Stimulated activated CD4-positive, alpha-beta T cell treated with anti-CD3 and anti-CD28 coated beads, Interleukin-15, amount 100 ng/mL, for 1 hour (primary cell): ENCODE measurements at places on chromosomes 6 and 20.

- DNase-seq, result no peak
Observed at GRCh38 chr6:26318459-26319404, 46.3 kb upstream of the BTN3A2 start.

DNA sequence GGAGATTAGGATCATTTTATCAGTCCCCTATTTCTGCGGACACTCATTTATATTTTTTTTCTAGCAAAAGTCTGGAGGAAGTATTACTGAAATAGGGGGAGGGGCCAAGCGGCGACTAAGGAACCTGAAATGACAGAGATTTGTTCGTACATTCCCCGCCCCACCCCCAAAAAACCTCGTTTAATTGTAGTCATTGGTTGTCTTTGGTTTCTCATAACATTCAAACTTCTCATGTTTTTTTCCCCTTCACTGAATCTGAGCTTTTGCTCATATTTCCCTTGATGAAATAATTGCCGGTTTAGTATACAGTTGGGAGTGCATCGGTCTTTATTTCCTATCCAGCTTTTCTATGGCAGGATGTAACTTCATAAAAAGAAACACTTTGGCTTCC lies 768 bp upstream of the FYN start:
- DNase-seq, result peak; percentile 36

DNA sequence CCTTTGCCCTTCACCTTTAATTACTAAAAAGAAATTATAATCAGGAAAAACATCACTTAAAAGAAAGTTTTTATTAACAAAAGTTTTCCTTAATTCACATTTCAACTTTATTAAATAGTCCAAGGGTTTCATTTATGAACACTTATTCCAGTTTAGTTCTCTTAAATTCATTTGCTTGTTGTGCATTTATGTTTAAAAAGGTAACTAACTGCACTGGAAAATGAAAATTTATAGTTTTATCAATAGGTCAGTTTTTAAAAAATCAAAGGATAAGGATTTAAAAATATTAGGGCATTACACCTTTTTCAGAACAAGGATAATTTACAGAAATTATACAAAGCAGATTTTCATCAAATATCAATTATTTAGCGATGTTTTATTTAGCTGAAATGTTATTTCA lies 958 bp upstream of the ATP5F1E start:
- DNase-seq, result no peak

GRCh38 chr6:79544299-79544927 lies 7.2 kb upstream of the LCA5 start:
- no peak for DNase-seq

- no peak for DNase-seq
Observed at GRCh38 chr20:63747622-63748069, 8.1 kb downstream of the SLC2A4RG start.

DNA sequence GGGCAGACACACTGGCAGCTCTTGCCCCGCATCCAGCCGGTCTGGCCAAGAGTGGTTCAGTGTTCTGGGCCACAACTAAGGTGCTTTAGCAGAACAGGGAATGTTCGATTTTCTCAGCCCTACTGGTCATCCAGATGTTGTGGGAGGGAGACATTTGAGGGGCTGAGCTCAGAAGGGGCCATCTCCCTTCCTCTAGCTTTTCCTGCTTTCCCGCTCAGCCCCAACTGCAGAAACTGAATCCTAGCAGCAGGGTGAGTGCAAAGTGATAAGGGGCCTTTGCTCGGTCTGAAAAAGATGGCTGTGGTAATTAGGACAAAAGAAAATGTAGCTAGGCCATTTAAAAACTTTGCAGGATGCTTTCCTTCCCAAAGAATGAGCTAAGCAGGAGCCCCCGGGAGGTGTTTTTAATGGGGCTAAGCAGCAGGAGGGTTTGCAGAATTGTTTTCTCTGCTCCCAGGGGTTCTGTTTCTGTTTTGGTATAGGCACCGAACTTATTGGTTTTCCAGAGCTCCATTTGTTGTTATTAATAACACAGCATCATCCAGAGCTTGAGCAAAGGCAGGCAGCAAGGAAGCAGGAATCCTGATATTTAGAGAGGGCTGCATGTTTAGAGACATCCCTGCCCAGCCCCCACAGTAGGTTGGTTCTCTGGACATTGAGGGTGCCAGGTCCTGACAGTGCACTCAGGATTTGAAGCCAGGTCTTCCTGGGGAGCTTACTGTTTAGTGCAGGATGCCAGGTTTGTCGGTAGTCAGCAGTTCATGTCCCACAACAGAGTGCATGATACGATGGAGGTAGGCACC lies 210.9 kb downstream of the SLC24A3 start:
- DNase-seq, result no peak

GRCh38 chr6:170307080-170307545 lies 555 bp downstream of the FAM120B start:
- no peak for DNase-seq

DNA sequence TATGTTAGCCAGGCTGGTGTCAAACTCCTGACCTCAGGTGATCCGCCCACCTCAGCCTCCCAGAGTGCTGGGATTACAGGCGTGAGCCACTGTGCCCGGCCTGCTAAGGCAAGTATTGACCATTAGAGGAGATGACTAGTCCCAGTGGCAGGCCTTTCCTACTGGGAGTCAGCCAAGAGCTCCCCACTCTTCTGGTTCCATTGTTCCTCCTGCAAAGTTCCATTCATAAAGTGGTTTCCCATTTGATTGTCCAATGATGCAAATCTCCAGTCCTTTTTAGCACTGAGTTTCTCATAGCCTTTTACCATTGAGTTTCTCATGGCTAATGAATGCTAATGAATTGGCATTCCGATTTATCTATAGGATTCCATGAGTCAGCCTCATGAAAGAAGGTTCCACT lies 148.3 kb upstream of the ESR1 start:
- DNase-seq, result no peak

GRCh38 chr20:33675136-33675959 lies 1.1 kb upstream of the NECAB3 start:
- no peak for DNase-seq

DNA sequence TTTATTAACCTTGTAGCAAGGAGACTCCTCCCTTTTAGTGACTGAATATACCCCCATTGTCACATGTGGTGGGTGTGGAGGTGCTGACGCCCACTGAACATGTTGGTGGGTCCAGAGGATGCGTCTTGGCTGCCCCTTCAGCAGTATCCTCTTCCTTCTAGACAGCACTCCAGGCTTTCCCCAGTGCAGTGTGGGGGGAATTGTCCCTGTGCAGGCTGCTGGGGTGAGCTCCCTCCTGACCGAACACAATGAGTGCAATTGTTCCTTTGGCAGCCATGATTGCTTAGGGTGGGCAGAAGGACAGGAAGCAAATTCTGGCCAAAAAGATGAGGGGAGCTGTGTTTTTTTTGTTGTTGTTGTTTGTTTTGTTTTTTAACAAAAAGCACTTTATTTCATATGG lies 209.3 kb upstream of the PDE10A start:
- no peak for DNase-seq

DNA sequence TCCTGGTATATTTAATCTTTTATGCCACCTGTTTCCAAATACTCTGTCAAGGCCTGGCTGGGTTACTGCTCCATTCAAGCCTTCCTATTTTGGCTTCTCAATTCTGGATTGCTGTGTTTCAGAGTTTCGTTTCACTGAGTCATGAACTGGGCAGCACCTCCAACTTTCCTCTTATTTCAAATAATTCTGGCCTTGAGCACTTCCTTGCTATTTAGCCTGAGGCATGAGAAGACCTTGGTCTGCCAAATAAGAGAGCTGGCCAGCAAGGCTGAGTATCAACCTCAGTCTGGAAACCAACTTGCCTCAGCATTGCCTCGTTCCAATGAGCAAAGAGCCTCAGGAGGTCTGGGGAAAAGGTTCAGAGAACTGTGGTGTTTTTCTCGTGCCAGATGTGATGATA lies 66.6 kb downstream of the TNFAIP3 start:
- no peak for DNase-seq

GRCh38 chr6:108914235-108915022 lies 66.2 kb downstream of the ARMC2 start:
- DNase-seq, result no peak

GRCh38 chr6:168314948-168315347 lies 4.6 kb downstream of the DACT2 start:
- no peak for DNase-seq

DNA sequence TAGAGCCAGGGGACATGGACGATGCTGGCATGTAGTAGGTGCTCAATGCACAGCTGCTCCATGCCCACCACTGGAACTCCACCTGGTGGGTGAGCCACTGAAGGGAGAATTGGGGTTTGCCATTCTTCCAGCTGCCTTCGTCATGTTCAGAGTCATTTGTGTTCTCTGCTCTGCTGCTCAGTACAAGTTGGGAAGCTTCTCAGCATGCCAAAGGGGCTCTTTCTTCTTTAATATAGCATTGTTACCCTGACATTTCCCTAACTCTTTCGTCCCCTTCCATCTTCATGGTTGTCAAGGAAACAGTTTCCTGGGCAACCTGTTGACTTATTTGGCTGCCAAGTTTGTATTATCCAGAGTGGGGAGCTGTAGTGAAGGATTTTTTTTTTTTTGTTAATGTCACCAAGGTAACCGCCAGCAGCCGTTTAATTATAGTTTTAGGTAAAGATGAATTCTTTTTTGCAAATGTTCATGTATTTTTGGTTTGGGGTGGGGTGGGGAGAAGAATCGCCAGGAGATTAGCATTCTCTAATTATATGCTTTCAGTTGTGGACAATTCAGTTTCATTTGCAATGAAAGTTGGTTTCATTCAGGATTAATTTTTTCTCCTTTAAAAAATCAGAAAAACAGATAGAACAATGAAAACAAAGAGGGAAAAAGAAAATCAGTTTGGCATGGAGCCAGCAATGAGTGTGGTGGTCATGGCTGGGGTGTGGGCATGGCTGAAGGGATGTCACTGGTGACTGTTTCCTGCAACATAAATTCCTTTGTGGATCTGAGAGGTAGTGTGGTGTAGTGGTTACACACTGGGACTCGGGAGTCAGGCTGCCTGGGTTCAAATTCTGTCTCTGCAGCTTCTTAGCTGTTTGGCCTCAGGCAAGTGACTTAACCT lies 73.0 kb upstream of the KCNG1 start:
- DNase-seq, result no peak

DNA sequence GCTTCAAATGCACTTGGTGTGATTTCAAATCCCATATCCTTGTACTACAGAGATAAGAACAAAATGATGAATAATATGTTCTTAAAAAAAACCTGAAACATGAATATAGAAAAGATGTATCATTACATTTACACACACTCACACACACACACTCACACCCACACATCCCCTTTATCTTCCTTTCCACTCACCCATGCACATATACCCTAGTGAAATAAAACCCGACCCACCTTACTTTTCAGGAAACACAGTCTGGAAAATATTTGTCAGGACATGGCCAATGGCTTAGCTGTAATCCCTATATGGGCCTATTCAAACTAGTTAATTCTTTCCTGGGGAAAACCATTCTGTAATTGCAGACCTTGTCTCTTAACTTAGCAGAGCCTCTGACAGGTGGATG lies 60.8 kb upstream of the EDN1 start:
- no peak for DNase-seq

- DNase-seq, result no peak
Observed at GRCh38 chr20:41145821-41146620, 8.7 kb downstream of the PLCG1 start.

- DNase-seq, result no peak
Observed at GRCh38 chr20:63968928-63969760, 586 bp downstream of the ZNF512B start.

DNA sequence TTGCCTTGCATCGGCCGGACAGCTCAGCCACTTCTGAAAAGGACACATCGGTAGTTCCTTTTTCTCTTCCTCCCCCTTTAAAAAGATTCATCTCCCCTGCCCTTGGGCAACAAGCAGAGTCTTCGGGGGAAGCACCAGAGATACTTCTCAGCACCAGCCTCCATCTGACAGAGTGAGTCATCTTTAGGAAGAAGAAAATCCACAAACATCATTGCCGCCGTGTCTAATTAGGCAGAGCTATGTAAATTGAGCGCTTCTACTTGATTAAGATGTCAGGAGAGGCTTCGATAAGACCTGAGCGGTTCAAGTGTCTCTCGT lies 186.4 kb downstream of the TAF4 start:
- no peak for DNase-seq

- no peak for DNase-seq
Observed at GRCh38 chr20:4375881-4376280, 345.8 kb upstream of the PRND start.

GRCh38 chr20:53594068-53595017 lies 704 bp upstream of the ZNF217 start:
- DNase-seq, result peak; percentile 98

GRCh38 chr20:33282991-33283555 lies at the start of gene BPIFB1:
Gene BPIFB1 (plus strand): TSS chr20:33283214. CDS start chr20:33286074, 2,860 bp downstream.
- DNase-seq, result no peak

GRCh38 chr20:708956-709355 lies 33.4 kb upstream of the SCRT2 start:
- DNase-seq, result no peak

- no peak for DNase-seq
Observed at GRCh38 chr6:44858998-44859397, 469.1 kb upstream of the RUNX2 start.
